ENCODE measurements at places on chromosomes 5 and 9.

DNA sequence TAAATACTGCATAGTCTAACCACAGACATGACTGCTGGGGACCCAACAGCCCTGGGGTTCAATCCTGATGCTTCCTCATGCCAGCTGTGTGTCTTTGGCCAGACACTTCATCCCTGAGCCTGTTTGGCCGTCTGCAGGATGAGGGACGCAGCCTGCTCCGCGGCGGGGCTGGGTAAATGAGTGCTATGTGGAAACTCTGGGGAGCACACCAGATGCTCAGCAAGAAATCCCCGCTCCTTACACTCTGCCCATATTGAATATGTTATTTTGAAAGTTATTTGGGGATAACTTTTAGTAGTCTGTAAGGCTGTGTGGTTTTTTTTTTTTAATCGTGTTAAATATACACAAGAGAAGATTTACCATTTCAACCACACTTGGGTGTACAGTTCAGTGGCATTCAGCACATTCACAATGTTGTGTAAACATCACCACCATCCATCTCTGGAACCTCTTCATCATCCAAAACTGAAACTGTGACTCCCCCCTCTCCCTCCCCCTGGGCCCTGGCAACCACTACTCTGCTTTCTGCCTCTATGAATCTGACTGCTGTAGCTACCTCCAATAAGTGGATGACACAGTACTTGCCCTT is 42.7 kb downstream of the SH3PXD2B start:
- DNase-seq: peak; percentile 60

DNA sequence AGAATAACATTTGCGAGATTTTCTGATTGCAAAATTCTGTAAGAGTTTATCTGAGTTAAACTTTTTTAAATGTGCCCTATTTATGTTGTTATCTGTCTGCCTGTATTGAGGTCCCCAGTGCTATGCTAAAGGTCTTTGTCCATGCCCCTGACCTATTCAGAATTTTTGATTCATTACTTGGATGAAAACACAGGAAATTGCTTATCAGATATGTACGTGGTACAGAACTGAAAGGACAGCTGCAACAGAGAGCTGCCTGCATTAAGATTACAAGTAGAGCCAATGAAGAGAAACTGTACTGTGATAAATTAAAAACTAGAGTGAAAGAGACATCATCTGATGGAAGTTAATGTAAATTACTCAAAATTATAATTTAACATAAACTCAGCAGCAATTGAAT is 408.8 kb downstream of the ADGRV1 start:
- DNase-seq: no peak

DNA sequence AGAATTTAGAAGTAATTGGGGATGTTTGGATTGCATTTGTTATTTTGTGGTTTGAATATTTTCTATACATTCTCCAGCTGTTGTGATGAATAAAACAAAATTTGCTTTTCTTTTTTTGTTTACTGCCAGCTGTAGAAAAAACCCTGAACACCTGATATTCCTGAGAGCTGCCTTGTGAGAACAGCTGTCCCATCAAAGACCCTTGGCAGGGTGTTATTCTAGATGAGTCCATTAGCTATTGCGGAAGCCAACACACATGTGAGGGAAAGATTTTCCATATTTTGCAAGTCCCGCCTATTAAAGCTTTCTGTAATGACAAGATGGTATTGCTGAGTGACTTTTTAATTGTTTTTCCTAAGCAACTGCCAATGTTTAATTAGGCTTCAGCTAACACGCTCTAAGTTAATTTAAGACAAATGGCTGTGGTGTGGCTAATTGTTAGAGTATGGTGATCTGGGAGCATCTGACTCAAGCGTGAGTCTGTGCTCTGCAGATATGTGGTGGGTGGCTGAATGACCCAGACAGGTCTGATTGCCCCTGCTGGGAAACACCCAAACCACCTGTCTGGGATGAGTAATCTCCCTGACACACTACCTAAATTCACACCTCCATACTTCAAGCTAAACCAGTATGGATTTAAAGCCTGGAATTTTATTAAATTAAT is 86.5 kb upstream of the PRLR start:
- peak; percentile 31 for DNase-seq

- no peak for DNase-seq
Observed at GRCh38 chr5:74251141-74252035, 389.1 kb downstream of the ENC1 start.

DNA sequence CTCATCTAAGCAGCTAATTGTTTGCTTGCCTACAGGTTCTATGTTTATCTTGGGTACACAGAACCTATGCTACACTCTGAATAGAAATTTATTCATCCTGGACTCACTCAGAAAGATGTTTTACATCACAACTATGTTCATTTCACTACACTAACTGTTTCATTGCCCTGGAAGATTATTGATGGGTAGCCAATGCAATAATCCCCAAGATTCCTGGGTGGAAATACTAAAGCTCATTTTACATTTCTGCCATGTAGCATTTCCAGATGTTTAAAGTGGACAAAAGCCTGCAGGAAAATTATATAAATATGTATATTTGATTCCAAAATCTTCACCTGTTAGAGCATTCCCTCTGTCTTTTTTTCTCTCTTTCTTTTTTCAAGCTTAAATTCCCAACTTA is 51.9 kb upstream of the IL7R start:
- no peak for DNase-seq

DNA sequence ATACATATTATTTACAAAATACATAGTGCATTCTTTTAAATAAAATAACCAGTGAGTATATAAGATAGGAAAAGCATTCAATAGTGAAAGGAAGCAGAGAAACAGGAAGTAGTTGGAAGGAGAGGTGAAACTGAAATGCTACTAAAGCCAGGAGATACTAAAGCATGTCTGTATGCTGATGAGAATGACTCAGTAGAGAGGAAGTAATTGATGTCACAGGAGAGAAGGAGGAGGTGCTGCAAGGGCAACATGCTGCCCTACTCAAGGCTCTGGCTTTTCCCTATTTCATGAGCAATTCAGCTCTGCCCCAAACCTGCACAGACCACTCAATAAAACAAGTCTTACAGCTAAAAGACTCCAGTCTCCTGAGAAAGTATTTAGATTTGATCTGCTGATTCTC is 108.5 kb upstream of the TXNDC8 start:
- DNase-seq: no peak

GRCh38 chr5:158553962-158554336 is 545.8 kb downstream of the EBF1 start:
- no peak for DNase-seq

- peak; percentile 15 for DNase-seq
Observed at GRCh38 chr5:148776780-148777179, 49.6 kb upstream of the ADRB2 start.

DNA sequence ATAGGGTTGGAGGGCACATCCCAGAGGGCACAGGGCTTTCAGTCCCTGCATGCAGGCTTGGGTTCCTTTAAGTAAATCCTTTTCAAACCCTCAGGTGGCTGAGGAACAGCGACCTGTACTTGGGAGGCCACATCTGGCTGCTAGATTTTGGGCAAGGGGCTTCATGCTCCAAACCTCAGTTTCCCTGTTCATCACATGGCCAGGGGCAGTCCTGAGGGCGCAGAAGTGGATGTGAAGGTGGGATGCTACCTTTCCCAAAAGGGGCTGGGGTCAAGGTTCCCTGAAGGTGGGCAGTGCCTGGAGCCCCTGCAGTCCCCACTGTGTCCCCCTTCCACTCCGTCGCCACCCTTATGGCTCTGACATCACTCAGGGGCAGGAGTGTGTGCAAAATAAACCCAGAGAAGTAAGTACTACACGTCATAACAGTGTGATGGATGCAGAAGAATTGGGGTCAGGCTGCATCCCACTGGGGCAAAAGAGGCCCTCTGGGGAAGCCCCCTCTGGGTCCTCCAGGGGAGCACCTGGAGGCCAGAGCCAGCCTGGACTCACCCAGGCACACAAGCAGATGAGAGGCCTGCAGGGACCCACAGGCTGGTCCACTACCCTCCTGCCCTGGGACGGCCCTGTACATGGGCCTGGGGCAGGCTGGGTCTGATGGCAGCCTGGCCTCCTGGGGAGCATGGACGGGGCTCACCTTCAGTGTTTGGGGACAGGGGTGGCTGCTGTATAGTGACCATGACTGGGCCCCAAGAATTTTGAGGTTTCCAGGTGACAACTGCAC is 1.9 kb upstream of the CARD19 start:
- DNase-seq: no peak

GRCh38 chr9:129146441-129146941 is 31.6 kb downstream of the IER5L start:
- DNase-seq: no peak

GRCh38 chr5:124060413-124061067 is 548.6 kb downstream of the CSNK1G3 start:
- DNase-seq: no peak

DNA sequence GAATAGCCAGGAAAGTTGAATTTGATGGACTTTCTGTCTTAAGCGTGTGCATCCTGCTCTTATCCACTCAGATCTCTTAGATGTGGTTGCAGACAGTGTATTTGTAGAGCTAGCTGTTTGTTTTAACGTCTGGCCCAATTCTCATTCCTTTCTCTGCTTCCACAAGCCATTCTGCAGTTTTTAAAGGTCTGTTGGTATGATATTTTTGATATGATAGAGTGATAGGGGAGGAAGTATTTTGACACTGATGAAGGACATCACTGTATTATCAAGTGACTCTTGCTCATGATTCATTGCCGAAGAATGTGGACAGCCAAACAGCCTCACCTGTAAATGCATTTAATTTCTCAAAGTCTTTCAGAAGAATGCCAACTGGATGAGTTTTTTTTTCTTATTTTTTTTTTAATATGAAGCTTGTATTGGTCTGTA is 4.5 kb downstream of the TJP2 start:
- DNase-seq: no peak

- DNase-seq: no peak
Observed at GRCh38 chr9:90996154-90997065, 194.8 kb downstream of the SYK start.

DNA sequence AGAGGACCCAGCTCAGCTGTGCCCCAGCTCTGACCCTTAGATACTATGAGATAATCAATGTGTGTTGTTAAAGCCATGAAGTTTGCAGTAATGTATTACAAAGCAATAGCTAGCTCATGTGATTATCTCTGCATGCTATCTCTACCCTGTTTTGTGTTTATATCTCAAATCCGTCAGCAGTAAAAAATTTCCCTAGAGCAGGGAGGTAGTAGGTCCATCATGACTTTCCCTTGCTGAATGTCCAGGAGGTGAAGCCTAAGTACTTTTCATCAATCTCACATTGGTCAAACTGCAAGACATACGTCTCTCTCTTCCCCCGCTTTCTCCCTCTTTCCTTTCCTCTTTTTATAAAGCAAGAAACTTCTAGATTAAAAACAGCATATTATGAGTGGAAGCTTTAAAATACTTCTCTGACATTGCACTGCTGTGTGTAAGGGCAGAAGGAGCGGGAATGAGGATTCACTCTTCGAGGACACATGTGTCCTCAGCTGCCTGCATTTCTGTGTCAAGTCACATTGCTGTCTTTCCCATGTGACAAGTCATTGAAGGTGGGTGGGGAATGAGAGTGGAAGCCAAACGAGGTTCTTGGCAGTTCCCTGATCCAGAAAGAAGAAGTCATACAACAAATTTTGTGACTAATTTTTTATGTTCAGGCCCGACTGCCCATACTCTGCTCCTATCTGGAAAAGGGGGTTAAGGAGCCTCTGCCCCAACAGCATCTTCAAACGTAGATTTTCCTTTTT is 93.1 kb upstream of the RETREG1 start:
- DNase-seq: no peak
